ENCODE measurements at places on chromosomes 6 and 20.

- H3K36me3 ChIP-seq: no peaks in the 10 kb centered on the region
- peaks cover 3% of the 10 kb centered on the region for H3K4me1 ChIP-seq
- peak; percentile 73 for DNase-seq
- H3K27ac ChIP-seq: peak overlapping the region; percentile 69
- H3K4me3 ChIP-seq: no peak overlapping the region
These were observed 12.7 kb downstream of the IGF2R start for GRCh38 chr6:159981403-159982245.

GRCh38 chr20:43187476-43188233, 2.1 kb downstream of the PTPRT start:
- H3K36me3 ChIP-seq: no peaks in the 10 kb centered on the region
- H3K27me3 ChIP-seq: no peaks in the 10 kb centered on the region
- no peaks in the 10 kb centered on the region for H3K4me1 ChIP-seq
- no peak overlapping the region for H3K4me3 ChIP-seq
- H3K27ac ChIP-seq: no peak overlapping the region
- DNase-seq: peak; percentile 71

DNA sequence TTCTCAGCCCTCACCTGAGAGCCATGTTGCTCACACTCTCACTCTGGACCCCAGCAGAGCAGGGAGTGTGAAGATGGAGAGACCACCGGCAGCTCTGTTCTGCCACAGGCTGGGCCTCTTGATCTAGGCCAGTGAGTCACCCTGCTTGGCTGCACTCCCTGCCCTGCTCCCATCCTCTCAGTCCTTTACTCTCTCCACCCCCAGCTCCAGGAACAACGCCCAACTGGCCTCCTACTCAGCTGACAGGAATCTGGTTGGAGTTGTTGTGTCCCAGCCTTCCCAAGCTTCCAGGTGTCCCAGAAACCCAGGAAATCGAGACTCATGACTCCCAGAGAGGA, at the start of gene PSORS1C1:
Gene PSORS1C1 (plus strand): TSS at position 260 of the 338 bp plus-strand sequence. CDS start 14,833 bp downstream, outside the sequence.
- DNase-seq: no peak
- no peaks in the 10 kb centered on the region for H3K36me3 ChIP-seq
- H3K27me3 ChIP-seq: no peaks in the 10 kb centered on the region
- H3K4me3 ChIP-seq: no peak within 1 kb of the TSS
- no peaks in the 10 kb centered on the region for H3K4me1 ChIP-seq
- no peak within 1 kb of the TSS for H3K27ac ChIP-seq

- no peaks in the 10 kb centered on the region for H3K27me3 ChIP-seq
- DNase-seq: no peak
- H3K27ac ChIP-seq: no peak overlapping the region
These were observed 82.6 kb upstream of the CCN6 start for GRCh38 chr6:111971181-111971841.

- H3K27ac ChIP-seq: no peak overlapping the region
- no peaks in the 10 kb centered on the region for H3K36me3 ChIP-seq
These were observed 32.7 kb downstream of the SERPINB6 start for GRCh38 chr6:2938632-2939083.

DNA sequence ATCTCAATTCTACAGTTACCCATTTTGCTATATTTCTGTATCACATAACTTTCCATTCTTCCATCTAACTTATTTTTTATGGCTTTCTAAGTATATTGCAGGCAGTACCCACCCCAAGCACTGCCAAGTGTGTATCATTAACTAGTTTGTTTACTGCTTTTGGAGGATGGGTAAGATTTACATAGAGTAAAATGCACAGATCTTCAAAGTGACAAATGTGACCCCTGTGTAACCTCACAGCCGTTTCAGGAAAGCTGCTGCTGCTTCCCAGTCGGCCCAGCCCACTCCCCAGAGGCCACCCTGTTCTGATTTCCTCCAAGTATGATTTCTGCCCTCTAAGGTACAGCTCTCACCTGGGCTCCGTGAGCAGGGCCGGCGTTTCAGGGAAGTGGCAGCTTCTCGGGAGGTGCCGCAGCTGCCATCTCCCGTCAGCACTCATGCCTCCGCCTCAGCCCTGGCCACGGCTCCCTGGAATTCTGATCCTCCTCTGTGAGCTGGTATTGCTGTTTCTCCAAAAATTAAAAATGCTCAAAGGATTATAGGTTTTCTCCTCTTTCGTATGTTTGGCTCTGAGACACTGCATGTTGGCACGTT, 15.0 kb upstream of the MAP1LC3A start:
- no peak for DNase-seq
- H3K4me1 ChIP-seq: no peaks in the 10 kb centered on the region
- H3K27me3 ChIP-seq: no peaks in the 10 kb centered on the region
- peaks cover 21% of the 10 kb centered on the region for H3K36me3 ChIP-seq
- H3K27ac ChIP-seq: no peak overlapping the region
- H3K4me3 ChIP-seq: no peak overlapping the region

- DNase-seq: no peak
- no peaks in the 10 kb centered on the region for H3K4me1 ChIP-seq
- H3K4me3 ChIP-seq: no peak overlapping the region
- H3K27me3 ChIP-seq: no peaks in the 10 kb centered on the region
These were observed 87.7 kb downstream of the EPB41L2 start for GRCh38 chr6:130975325-130975724.

Measured in right lobe of liver (tissue), 6 donors.